ENCODE measurements at places on chromosomes 1 and 21.

GRCh38 chr1:238272145-238272544, 381.4 kb upstream of the ZP4 start:
- no peak for DNase-seq

DNA sequence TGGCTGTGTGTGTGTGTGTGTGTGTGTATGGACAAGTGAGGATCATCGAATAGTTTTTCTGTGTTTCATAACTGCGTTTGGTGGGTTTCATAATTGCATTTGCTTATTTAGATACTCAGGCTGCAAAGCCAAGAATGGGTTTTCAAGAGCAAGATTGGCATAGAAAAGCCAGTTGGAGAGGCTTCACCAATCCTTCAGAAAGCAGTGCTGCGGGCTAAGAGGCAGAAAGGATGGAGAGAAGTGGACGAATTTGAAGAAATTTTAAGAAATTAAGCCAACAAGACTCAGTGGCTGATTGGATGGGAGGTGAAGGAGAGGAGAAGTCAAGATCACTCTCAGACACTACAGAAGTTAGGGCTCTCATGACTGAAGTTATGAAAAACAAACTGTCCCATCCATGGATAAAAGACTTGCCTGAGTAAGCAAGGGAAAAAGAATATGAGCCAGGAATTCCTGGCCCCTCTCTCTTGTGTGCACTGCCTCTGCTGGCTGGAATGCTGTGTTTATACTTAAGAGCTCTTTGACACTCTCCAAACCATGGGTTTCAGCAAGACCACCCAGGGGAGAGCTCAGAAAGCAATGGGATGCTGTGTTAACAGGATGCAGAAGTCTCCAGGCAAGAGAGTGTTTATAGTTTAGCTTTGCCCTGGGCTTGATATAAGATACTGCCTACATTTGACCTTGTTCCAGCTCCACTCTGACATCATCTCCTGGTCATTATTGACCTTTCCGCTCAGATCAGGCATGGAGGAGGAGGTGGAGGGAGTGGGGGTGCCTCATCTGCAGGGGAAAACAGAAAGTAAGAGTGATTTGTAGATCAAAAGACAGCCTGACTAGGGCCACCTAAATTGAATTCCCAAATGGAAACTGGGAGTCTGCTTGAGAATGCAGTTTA, 232.0 kb upstream of the PLXNA2 start:
- DNase-seq = no peak

GRCh38 chr1:24657781-24658180, 14.7 kb downstream of the SRRM1 start:
- no peak for DNase-seq

GRCh38 chr21:39006571-39007311, 176.5 kb downstream of the PSMG1 start:
- peak; percentile 47 for DNase-seq

DNA sequence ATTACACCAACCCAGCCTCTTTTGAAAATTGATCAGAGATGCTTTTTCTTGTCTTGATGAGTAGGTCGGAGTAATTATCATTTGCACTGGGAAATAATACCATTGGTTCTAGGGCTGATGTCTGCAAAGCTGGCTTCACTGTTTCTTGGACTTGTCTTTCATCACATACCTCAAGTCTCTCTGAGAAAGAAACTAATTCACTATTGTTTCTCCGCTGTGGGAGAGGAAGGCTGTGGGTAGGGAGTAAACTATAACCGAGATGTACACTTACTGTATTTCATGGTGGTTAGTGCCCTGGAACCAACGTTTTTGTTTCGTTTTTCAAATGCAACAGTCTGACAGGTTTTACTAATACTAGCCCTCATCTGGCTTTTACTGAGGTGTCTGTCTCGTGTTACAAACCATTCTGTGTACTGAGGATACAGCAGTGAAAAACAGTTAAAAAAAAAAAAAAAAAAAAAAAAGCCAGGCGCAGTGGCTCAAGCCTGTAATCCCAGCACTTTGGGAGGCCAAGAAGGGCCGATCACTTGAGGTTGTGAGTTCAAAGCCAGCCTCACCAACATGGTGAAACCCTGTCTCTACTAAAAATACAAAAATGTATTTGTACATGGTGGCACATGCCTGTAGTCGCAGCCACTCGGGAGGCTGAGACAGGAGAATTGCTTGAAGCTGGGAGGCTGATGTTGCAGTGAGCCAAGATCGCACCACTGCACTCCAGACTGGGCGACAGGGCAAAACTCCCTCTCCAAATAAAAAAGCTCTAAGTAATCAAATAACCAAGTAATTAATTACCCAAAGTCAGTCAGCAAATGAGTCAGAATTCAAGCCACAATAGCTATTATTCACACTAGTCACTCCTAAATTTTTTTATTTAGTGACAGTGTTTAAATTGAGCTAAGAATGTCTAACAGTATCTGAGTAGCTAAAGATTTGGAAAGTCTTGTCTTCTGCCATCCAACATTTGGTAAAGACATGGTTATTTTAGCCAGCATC, 23.3 kb downstream of the TOMM20 start:
- DNase-seq = no peak

DNA sequence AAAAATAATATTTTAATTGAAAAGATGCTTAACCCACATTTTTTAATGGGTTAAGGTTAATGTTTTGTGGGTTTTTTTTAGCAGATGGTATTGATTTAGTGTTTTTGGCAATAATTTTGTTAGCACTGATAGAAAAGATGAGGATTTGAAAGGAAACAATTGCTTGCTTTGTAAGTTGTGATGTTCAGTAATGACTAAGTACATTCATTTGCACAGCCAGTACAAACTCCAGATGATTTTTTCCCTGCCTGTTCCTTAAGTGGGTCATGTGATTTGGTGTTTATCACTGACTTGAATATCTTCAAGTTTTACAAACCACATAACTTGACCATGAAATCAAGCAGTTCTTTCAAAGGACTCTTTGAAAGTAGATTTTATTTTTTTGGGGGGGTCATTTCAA, 15.0 kb downstream of the DISP1 start:
- no peak for DNase-seq

DNA sequence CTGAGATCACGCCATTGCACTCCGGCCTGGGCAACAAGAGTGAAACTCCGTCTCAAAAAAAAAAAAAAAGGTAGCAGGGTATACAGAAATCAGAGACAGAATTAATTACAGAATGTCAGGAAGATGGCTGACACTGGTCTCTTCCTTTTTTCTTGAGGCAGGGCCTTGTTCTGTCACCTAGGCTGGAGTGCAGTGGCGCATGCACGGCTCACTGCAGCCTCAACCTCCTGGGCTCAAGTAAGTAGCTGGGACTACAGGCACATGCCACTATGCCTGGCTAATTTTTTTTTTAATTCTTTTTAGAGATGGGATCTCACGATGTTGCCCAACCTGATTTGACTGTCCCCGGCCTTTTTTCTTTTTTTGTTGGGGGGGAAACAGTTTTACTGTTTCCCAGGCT, 16.4 kb downstream of the RNU5D-1 start:
- DNase-seq = no peak

DNA sequence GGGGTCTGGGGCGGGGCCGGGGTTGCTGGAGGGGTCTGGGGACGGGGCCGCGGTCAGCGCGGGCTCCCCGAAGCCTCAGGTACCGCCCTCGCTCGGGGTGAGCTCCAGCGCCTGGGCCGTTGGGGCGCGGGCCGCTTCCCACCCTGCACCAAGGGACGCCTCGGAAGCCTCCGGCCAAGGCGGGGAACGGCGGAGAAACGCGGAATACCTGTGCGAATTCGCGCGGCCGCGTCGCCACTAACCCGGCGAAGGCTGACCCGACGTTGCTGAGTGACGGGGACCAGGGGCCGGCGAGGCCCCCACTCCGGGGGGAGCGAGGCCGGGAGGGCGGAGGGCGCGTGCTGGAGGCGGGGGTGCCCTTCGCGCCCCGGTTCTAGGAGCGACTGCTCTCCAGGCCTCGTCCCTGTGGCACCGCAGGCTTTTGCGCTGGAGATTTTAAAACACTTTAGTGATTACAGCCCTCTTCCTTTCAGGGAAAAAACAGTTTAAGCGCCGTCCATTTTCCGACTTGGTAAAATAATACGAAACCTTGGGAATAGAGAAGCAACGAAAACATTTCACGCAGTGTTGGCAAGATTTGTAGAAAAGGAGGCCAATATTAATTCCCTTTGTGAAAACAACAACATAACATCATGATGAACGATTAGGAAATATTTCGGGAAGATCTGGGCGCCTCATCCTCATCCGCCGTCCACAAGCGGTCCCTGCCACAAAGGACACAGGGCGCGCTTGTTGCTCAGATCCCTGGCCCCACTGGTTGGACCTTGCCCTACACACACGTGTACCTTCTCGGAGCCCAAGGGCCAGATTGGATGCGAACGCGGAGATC, 971 bp upstream of the GNG4 start:
- DNase-seq = no peak

DNA sequence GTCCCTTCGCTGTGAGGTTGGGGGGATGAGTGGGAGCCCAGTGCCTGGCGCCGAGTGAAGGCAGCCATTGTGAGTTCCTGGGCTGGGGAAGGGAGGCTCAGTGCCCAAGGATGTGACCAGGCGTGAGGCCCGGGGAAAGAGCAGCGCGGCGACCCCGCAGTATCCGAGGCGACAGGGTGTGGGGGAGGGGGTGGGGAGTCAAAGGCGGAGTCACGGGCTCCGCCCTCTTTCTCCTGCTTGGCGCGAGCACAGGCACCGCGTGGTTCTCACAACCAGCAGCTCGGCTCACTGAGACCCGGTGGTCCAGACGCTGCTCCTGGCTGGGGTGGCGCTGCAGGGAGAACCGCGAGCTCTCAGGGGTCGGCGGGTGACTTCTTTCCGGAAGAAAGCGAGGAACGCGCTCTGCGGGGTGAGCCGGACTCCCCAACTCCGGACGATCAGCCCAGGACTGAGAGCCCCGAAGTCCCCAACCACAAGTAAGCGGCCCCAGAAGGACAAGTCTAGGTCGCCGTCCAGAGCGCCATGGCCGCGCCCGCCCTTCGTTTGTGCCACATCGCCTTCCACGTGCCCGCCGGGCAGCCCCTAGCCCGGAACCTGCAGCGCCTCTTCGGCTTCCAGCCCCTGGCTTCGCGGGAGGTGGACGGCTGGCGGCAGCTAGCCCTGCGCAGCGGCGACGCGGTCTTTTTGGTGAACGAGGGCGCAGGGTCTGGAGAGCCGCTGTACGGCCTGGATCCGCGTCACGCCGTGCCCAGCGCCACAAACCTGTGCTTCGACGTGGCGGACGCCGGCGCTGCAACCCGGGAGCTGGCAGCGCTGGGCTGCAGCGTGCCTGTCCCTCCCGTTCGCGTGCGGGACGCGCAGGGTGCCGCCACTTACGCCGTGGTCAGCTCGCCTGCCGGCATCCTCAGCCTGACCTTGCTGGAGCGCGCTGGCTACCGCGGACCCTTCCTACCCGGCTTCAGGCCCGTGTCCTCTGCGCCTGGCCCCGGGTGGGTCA, at the start of gene HPDL:
HPDL (plus strand) TSS at position 269 of the 997 bp plus-strand sequence; CDS start at position 523, 254 bp downstream.
- DNase-seq = peak; percentile 14

GRCh38 chr21:38979271-38980121, 173.8 kb downstream of the ETS2 start:
- DNase-seq = peak; percentile 88

DNA sequence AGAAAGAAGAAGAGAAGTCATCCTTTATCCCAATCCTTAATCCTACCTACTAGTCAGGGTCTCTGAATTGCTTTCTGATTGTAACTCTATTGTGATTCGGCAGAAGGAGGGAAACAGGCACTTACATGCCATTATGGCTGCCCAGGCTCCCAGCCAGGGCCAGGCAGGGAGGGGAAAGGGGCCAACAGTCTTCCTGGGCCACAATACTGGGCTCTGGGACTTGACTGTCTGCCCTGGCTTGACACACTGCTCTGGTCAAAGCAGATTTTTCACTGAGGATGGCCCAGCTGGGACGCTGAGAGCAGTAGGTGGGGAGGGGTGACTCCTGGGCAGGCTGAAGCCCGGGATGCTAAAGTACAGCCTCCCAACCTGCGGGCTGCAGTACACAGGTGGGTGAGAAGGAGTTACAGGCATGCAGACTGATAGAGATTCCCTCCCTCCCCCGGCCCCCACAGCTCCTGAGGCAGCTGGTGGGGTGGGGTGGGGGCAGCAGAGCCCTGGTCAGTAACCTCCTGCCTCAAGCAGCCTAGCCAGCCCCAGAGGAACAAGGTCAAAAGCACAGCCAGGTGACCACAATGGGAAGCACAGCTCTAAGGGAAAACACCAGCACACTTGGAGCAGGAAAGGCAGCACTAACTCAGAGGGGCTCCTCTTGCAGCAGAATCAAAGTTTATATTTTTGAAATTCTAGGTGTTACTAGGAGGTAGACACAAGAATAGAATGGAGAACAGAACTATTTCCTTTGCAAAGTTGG, 25.3 kb downstream of the KCND3 start:
- no peak for DNase-seq

GRCh38 chr1:12568009-12568767, 49.8 kb downstream of the DHRS3 start:
- no peak for DNase-seq

- DNase-seq = peak; percentile 69
Observed at GRCh38 chr1:50332941-50333594, 90.2 kb downstream of the DMRTA2 start.

GRCh38 chr1:224500796-224501195, 66.2 kb upstream of the WDR26 start:
- DNase-seq = no peak

DNA sequence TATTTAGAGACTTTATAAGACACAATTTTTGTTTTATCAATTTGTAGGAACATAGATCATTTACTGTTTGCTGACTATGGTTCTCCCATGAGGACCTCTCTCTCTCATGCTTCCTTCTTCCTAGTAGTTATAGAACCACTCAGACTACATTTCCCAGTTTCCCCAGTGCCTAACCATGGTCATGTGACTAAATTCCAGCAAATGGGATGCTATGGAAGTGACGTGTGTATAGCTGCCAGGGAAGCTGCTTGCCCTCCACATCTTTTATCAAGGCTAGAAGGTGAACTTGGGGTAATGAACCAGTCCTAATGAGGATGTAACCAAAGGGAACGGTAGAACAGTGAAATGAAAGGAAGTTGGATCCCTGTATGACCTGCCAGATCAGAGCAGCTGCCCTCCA, 184.0 kb downstream of the MIS18A start:
- no peak for DNase-seq

- peak; percentile 51 for DNase-seq
Observed at GRCh38 chr1:212777151-212777550, 14.4 kb downstream of the NSL1 start.

GRCh38 chr1:66576645-66577044, 42.7 kb downstream of the SGIP1 start:
- DNase-seq = no peak

DNA sequence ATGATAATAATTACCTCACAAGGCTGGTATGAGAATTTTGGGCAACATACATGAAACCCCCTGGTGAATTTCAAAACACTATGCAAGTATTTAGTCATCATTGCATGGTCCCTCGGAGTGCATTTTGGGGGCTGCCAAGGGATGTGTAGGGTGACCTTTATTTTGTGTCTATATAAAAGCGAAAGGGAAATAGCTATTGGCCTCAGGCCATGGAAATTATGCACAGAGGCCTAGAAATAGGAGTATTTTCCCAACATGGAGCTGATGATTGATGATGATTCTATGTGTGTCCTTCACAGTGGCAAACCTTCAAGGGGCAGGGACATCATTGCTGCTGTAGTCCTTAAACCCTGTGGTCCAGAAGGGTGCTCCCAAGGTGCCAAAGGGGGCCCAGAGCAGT, 265.5 kb downstream of the ST6GALNAC3 start:
- DNase-seq = no peak

GRCh38 chr1:14681182-14681581, 82.7 kb downstream of the KAZN start:
- no peak for DNase-seq

GRCh38 chr1:180598333-180598974, 33.4 kb upstream of the XPR1 start:
- DNase-seq = no peak

Data from inflammatory macrophage treated with lipopolysaccharide for 1 hour (primary cell).